C1 segment of cervical spinal cord (tissue), 14 donors: ENCODE measurements at places on chromosomes 3 and 15.

DNA sequence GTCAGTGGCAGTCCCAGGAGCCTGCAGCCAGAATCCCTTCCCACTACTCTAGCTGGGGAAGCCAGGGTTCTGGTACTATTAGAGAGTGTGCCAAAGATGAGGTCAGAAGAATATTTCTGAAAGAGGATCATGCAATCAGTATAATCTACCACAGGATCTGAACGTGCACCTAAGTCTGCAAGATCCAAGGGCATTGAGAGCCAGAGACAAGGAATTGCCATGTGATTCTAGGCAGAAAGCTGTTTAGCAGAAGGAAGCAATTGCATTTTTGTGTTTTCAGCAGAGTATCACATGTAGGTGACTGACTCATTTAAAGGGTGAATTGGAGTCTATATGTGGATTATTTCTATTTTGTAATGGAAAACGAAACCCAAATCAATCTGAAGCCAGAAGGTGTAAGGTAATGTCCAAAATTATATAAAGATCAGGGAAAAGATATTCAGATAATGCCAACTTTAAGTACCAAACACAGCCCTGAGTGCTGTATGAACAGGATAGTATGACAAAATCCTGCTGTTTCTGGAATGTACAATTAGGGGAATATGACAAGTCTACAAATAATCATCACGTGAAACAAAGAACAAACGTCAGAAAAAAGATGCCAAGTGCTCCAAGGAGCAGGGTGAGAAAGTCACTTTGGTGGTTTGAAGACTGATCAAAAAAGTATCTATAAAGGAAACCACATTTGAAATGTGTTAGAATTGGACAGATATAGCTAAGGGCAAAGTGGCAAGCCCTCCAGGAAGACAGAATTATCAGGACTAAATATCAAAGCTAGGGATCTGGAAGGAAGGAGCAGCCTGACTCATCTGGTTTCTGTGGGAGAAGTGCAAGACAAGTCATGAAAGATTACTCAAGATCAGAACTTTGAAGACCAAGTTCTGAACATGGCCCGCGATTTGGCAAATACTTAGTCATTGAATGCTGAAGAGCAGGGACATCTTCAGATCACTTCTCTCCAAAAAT lies 1036.6 kb downstream of the NTRK3 start:
- no peak for DNase-seq

DNA sequence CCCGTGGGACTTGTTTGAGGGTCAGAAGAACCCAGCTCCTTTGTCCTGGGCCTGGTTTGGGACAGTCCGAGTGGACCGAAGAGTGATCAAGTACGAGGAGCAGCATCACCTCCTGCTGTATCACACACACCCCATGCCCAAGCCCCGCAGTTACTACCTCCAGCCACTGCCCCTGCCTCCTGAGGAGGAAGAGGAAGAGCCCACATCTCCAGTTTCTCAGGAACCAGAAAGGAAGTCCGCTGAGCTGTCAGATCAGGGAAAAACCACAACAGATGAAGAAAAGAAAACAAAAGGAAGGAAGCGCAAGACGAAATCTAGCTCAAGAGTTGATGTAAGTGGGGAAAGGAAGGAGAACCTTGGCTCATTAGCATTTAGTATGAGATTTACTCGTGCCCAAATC lies 3.3 kb upstream of the P2RY12 start:
- no peak for DNase-seq

GRCh38 chr3:8152821-8153418 lies 348.7 kb upstream of the LMCD1 start:
- DNase-seq: no peak

- no peak for DNase-seq
Measured at GRCh38 chr3:186440891-186441290, 78.9 kb upstream of the DGKG start.

GRCh38 chr15:80560601-80561400 lies 134.3 kb upstream of the ABHD17C start:
- DNase-seq: no peak
